ENCODE measurements at places on chromosomes 3 and 15.

DNA sequence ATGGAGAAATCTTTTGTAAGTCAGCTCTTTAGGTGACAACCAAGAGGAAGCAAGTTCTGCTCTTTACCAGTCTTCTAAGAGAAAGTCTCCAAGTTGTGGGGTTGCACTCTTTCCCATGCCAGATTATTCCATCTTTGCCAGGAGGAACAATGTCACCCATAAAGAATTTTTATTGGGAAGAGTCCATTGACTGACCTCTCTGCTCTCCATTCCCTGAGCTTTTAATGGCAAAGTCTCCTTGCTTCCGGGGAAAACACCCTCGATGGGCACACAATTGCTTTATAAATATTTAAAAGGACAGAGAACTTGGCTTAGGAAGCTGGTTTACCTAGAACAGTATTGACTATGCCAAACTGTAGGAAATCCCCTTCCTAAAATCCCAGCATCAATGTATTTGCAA, 19.9 kb upstream of the UBE2E1 start:
- H3K36me3 ChIP-seq = no peaks in the 10 kb centered on the region
- no peak for DNase-seq
- no peak overlapping the region for H3K27ac ChIP-seq
- H3K27me3 ChIP-seq = peaks cover 20% of the 10 kb centered on the region
- H3K4me3 ChIP-seq = no peak overlapping the region
- H3K4me1 ChIP-seq = no peaks in the 10 kb centered on the region

DNA sequence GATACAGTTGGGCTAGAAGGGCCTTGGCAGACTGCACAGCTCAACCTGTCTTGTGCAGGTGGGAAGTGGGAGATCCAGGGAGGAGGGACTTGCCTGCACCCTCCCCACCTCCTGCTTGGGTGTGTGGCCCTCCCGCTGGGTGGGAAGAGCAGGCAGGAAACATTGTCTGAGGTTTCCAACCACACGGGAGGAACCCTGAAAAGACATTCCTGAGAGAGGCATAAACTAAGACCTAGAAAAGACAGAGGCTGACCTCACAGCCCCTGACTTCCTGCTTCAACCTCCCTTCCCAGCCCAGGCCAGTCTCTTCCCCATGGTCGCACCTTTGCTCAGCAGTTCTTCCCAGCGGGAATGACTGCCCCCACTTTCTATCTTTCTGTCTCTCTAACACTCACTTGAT, 46.3 kb upstream of the INSYN1 start:
- no peak overlapping the region for H3K4me3 ChIP-seq
- H3K27ac ChIP-seq = no peak overlapping the region
- H3K27me3 ChIP-seq = peaks cover 5% of the 10 kb centered on the region
- H3K36me3 ChIP-seq = no peaks in the 10 kb centered on the region
- peaks cover 9% of the 10 kb centered on the region for H3K4me1 ChIP-seq
- DNase-seq = no peak

GRCh38 chr3:188408831-188409230, 254.9 kb downstream of the LPP start:
- H3K4me3 ChIP-seq = no peak overlapping the region
- DNase-seq = no peak
- peaks cover 9% of the 10 kb centered on the region for H3K4me1 ChIP-seq
- no peaks in the 10 kb centered on the region for H3K27me3 ChIP-seq
- H3K36me3 ChIP-seq = peaks cover 34% of the 10 kb centered on the region
- no peak overlapping the region for H3K27ac ChIP-seq

GRCh38 chr3:134543113-134543512, 57.3 kb downstream of the CEP63 start:
- no peak overlapping the region for H3K27ac ChIP-seq
- DNase-seq = no peak
- peaks cover 12% of the 10 kb centered on the region for H3K36me3 ChIP-seq
- H3K4me1 ChIP-seq = peaks cover 12% of the 10 kb centered on the region
- H3K27me3 ChIP-seq = no peaks in the 10 kb centered on the region

DNA sequence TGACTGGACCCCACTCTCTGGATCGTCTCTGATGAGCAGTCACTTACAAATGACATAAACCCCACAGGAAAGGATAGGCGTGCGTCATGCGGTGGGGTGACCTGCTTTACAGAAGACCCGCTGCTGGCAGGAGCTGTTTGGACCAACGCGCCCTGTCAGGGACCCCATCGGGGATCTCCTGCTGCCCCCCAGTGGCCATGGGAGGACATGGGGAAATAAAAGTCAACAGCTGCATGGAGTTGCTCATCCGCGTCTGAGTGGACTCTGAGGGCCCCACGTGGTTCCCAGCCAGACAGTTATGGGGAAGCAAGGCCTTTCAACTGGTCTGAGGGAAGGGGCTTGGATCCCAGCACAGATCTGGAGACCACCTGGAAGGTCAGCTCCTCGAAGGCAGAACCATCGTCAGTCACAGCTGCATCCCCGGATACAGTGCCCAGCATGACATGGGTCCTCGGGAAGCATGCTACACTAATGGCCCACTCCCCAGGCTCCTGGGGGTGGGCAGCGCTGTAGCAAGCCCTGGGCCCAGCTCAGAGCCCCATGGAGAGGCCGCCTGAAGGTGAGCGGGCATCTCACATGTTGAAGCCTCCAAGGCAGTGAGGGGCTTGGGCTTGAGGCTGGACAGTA, 32.1 kb downstream of the PTH1R start:
- H3K4me1 ChIP-seq = peaks cover 8% of the 10 kb centered on the region
- H3K4me3 ChIP-seq = no peak overlapping the region
- peak overlapping the region; percentile 14 for H3K27ac ChIP-seq
- peak; percentile 81 for DNase-seq
- peaks cover 2% of the 10 kb centered on the region for H3K36me3 ChIP-seq

DNA sequence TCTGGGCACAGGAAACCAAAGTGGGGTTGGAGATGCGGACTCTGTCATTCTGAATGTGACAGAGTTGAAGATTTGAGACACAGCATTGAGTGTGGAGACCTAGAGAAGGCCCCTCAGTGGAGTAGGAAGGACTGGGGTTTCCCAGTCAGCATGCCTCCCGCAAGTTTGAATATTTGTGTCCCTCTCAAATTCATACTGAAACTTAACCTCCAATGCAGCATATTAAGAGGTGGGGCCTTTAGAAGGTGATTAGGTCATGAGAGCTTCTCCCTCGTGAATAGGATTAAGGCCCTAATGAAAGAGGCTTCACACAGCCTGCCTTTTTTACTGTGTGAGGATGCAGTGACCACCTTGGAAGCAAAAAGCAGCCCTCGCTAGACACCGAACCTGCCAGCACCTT, 8.0 kb downstream of the HDDC3 start:
- no peak for DNase-seq
- no peak overlapping the region for H3K27ac ChIP-seq
- no peaks in the 10 kb centered on the region for H3K27me3 ChIP-seq
- no peak overlapping the region for H3K4me3 ChIP-seq
- peaks cover 12% of the 10 kb centered on the region for H3K4me1 ChIP-seq

- H3K36me3 ChIP-seq = no peaks in the 10 kb centered on the region
- H3K27me3 ChIP-seq = peaks cover 4% of the 10 kb centered on the region
- H3K27ac ChIP-seq = no peak overlapping the region
- no peak overlapping the region for H3K4me3 ChIP-seq
These were observed 76.8 kb upstream of the ALDH1L1 start for GRCh38 chr3:126257174-126257573.

GRCh38 chr3:9117220-9117619, 132.2 kb downstream of the SRGAP3 start:
- H3K4me1 ChIP-seq = peaks cover 5% of the 10 kb centered on the region
- no peak overlapping the region for H3K27ac ChIP-seq
- H3K27me3 ChIP-seq = peaks cover 4% of the 10 kb centered on the region
- H3K4me3 ChIP-seq = no peak overlapping the region

- H3K27me3 ChIP-seq = peaks cover 29% of the 10 kb centered on the region
- DNase-seq = no peak
- H3K4me1 ChIP-seq = no peaks in the 10 kb centered on the region
- no peak overlapping the region for H3K27ac ChIP-seq
These were observed 50.3 kb upstream of the SEC13 start for GRCh38 chr3:10371167-10371566.

- no peak overlapping the region for H3K4me3 ChIP-seq
- no peaks in the 10 kb centered on the region for H3K36me3 ChIP-seq
- peaks cover 4% of the 10 kb centered on the region for H3K27me3 ChIP-seq
- H3K27ac ChIP-seq = no peak overlapping the region
These were observed 31.0 kb upstream of the TM4SF4 start for GRCh38 chr3:149443545-149443912.

GRCh38 chr3:72369681-72370080, 478.6 kb downstream of the SHQ1 start:
- no peak for DNase-seq
- H3K4me1 ChIP-seq = peaks cover 14% of the 10 kb centered on the region
- H3K27me3 ChIP-seq = no peaks in the 10 kb centered on the region
- no peak overlapping the region for H3K27ac ChIP-seq
- no peak overlapping the region for H3K4me3 ChIP-seq

DNA sequence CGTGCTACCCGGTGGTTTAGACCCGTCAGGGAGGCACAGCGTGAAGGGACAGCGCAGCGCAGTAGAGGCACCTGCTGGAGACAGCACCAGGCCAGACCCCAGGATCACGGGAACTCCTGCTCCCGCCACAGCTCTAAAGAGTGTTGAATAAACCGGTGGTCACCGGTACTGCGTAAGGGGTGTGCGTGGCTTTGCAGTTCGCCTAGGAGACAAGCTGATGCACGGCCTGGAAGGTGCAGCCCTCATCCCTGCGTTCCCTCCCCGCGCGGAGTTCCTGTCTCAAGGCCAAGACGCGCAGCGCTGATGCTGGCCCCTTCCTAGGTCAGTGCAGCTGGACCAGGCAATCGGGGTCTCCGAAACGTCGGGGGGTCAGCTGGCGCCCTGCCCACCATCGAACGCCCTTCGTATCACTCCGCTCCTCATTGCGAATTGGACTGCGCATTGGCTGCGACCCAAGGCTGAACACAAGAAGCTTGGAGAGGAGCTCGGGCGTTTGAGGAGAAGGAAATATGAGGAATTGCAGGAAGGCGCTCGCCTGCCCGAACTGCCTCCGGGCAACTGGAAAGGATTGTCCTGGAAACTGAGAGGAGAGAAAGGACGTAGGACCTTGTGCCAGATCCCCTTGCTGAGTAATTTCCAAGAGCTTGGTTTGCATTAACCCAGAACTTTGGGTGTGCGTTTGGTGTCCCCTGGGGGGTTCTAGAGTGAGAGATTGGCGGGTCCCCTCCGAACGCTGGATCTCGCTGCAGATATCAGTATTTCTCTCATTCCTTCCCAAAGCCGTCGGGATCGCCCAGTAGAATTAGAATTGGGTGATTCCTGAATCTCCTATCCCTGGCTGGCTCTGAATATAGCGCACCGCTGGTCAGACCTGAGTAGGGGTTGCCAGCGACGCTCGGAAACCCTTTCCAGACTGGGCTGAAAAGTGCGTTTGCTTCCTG, 2.3 kb upstream of the SOX14 start:
- no peak overlapping the region for H3K4me3 ChIP-seq
- peaks cover 62% of the 10 kb centered on the region for H3K27me3 ChIP-seq
- DNase-seq = peak; percentile 25
- H3K36me3 ChIP-seq = no peaks in the 10 kb centered on the region
- peaks cover 4% of the 10 kb centered on the region for H3K4me1 ChIP-seq

DNA sequence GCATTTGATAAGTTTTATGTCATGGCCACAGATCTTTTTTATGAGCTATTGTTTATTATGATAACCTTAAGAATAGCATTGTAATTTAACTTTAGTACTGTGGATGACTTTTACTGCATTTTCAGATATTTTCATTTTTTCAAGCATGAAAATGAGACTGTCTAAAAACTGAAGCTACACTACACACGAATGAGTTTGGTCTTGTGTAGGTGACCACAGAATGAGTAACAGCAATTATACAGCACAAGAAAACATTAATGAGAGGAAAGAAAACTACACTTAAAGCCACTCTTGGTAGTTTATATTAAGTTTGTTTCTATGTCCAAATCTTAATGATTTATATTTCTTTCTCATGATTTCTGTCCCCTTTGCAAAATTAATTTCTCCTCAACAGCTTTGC, 809.2 kb downstream of the NAALADL2 start:
- H3K27ac ChIP-seq = no peak overlapping the region
- no peaks in the 10 kb centered on the region for H3K4me1 ChIP-seq
- no peak overlapping the region for H3K4me3 ChIP-seq

GRCh38 chr3:31035681-31036080, 141.2 kb upstream of the GADL1 start:
- H3K27ac ChIP-seq = no peak overlapping the region
- no peaks in the 10 kb centered on the region for H3K36me3 ChIP-seq
- DNase-seq = no peak
- H3K4me1 ChIP-seq = no peaks in the 10 kb centered on the region
- H3K4me3 ChIP-seq = no peak overlapping the region
- H3K27me3 ChIP-seq = no peaks in the 10 kb centered on the region

GRCh38 chr15:40183636-40184463, 23.0 kb downstream of the BUB1B start:
- peak overlapping the region; percentile 8 for H3K27ac ChIP-seq
- peaks cover 22% of the 10 kb centered on the region for H3K4me1 ChIP-seq
- H3K27me3 ChIP-seq = no peaks in the 10 kb centered on the region
- no peak overlapping the region for H3K4me3 ChIP-seq
- no peak for DNase-seq
- H3K36me3 ChIP-seq = peaks cover 39% of the 10 kb centered on the region

GRCh38 chr15:60073466-60073840, 69.3 kb downstream of the FOXB1 start:
- no peak overlapping the region for H3K4me3 ChIP-seq
- peaks cover 3% of the 10 kb centered on the region for H3K27me3 ChIP-seq
- no peak overlapping the region for H3K27ac ChIP-seq
- no peak for DNase-seq
- peaks cover 29% of the 10 kb centered on the region for H3K4me1 ChIP-seq
- H3K36me3 ChIP-seq = no peaks in the 10 kb centered on the region

GRCh38 chr3:194939949-194940770, 254.5 kb downstream of the FAM43A start:
- no peak overlapping the region for H3K27ac ChIP-seq
- no peaks in the 10 kb centered on the region for H3K27me3 ChIP-seq
- H3K4me1 ChIP-seq = no peaks in the 10 kb centered on the region
- no peaks in the 10 kb centered on the region for H3K36me3 ChIP-seq
- DNase-seq = no peak

DNA sequence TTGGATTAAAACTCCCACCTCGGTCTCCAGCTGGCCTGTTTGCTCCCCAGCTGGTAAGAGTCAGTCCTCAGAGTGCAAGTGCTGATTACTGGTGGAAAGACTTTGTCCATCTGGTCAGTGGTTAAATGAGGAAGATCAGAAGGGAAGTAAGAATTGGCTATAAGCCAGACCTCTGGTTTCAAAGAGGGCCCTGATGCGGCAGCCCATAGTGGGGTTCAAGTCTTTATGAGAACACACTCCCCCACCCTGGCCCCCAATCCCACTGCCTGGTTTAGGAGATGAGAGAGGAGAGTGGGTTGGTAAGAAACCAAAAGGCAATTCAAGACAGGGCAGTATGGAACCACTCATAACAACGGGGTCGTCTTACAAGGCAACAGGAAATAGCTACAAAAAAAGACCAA, 65.0 kb downstream of the FRMD4B start:
- no peaks in the 10 kb centered on the region for H3K36me3 ChIP-seq
- H3K4me1 ChIP-seq = peaks cover 4% of the 10 kb centered on the region
- DNase-seq = no peak
- H3K27ac ChIP-seq = no peak overlapping the region
- no peaks in the 10 kb centered on the region for H3K27me3 ChIP-seq

- no peak overlapping the region for H3K4me3 ChIP-seq
- DNase-seq = no peak
- H3K36me3 ChIP-seq = no peaks in the 10 kb centered on the region
- H3K27ac ChIP-seq = no peak overlapping the region
- H3K4me1 ChIP-seq = peaks cover 1% of the 10 kb centered on the region
- no peaks in the 10 kb centered on the region for H3K27me3 ChIP-seq
These were observed 45.0 kb downstream of the SRGAP3 start for GRCh38 chr3:9204253-9204992.

GRCh38 chr15:70376929-70377691, 279.4 kb upstream of the TLE3 start:
- no peaks in the 10 kb centered on the region for H3K36me3 ChIP-seq
- no peak for DNase-seq
- H3K4me3 ChIP-seq = no peak overlapping the region
- H3K27ac ChIP-seq = no peak overlapping the region
- peaks cover 2% of the 10 kb centered on the region for H3K4me1 ChIP-seq

- no peak overlapping the region for H3K4me3 ChIP-seq
- H3K36me3 ChIP-seq = peaks cover 52% of the 10 kb centered on the region
These were observed 55.5 kb downstream of the ST6GAL1 start for GRCh38 chr3:186985661-186986364.

Data from activated naive CD8-positive, alpha-beta T cell treated with anti-CD3 and anti-CD28 coated beads, Interleukin-2, amount 10 ng/mL, durations not matched to agents 7 days and 5 days (primary cell).